ENCODE measurements at places on chromosomes 2 and 18.

DNA sequence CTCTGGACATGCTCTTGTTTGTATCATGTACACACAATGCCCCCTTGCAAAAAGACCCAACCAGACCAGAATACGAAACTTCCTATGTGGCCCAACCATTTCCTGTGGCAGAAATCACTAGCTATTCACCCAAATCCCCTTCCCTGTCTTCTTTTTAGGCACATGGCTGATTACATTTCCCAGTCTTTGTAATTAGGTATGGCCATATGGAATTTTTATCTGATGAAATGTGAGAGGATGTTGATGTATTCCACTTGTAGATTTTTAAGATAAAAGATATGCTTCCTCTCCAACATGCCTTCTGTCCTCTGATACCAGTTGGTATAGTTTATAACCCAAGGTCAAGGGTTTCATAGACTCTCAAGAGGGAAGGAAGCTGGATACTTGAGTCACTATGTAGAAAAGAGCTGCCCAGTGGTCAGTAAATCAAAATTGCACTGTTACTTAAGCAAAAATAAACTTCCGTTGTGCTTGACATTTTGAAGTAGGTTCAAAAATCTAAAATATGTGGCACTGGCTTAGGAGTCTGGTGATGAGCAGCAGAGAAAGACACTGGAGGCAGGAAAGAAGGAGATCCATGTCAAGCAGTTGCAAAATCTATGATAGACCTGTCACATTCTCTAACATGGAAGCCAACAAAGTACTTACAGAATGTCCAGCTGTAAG, 297.4 kb downstream of the SMAD2 start:
- H3K36me3 ChIP-seq, result no peaks in the 10 kb centered on the region
- no peak overlapping the region for H3K27ac ChIP-seq
- DNase-seq, result no peak
- H3K4me1 ChIP-seq, result no peaks in the 10 kb centered on the region
- peaks cover 6% of the 10 kb centered on the region for H3K27me3 ChIP-seq

GRCh38 chr2:145464866-145465265, 944.9 kb upstream of the ZEB2 start:
- no peaks in the 10 kb centered on the region for H3K27me3 ChIP-seq
- H3K27ac ChIP-seq, result no peak overlapping the region
- H3K4me3 ChIP-seq, result no peak overlapping the region
- no peaks in the 10 kb centered on the region for H3K36me3 ChIP-seq
- no peak for DNase-seq

GRCh38 chr2:231820786-231821303, 34.6 kb downstream of the COPS7B start:
- H3K4me1 ChIP-seq, result no peaks in the 10 kb centered on the region
- DNase-seq, result no peak
- H3K4me3 ChIP-seq, result no peak overlapping the region
- H3K27me3 ChIP-seq, result no peaks in the 10 kb centered on the region
- H3K27ac ChIP-seq, result no peak overlapping the region

DNA sequence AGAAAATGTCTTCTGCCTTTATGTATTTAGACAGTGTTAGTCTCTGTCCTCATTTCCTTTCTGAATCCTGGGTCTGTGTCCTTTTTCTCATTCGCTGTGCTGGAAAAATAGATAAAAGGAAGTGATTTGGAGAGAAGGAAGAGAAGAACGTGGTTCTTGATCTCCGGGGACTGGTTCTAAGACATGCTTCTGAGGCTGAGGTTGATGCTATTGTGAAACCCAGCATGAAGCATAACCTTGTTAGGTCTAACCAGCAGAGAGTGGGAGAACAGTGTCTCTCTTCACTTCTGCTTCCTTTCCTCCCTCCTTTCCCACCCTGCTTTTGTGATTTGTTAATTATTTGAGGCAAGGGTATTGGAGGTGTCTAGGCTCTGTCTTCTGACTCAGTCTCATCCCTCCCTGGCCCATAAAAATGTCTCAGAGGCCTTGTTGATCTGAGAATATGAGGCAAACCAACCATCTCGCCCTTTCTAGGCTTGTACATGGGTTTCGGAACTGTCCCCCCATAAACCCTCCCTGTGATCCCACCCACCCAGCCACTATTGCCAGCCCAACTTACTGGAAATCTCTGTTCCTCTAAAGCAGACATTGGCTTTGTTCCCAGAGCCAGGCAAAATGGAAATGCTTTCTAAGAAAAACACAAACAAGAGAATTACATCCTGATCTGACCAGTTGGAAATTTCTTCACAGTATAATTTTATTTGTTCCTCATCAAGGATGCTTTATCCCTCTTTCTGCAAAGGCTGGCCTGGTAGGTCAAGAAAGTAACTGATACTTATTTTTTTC, 360.6 kb upstream of the TNP1 start:
- peaks cover 8% of the 10 kb centered on the region for H3K4me1 ChIP-seq
- H3K4me3 ChIP-seq, result no peak overlapping the region
- H3K36me3 ChIP-seq, result no peaks in the 10 kb centered on the region
- H3K27me3 ChIP-seq, result peaks cover 42% of the 10 kb centered on the region

DNA sequence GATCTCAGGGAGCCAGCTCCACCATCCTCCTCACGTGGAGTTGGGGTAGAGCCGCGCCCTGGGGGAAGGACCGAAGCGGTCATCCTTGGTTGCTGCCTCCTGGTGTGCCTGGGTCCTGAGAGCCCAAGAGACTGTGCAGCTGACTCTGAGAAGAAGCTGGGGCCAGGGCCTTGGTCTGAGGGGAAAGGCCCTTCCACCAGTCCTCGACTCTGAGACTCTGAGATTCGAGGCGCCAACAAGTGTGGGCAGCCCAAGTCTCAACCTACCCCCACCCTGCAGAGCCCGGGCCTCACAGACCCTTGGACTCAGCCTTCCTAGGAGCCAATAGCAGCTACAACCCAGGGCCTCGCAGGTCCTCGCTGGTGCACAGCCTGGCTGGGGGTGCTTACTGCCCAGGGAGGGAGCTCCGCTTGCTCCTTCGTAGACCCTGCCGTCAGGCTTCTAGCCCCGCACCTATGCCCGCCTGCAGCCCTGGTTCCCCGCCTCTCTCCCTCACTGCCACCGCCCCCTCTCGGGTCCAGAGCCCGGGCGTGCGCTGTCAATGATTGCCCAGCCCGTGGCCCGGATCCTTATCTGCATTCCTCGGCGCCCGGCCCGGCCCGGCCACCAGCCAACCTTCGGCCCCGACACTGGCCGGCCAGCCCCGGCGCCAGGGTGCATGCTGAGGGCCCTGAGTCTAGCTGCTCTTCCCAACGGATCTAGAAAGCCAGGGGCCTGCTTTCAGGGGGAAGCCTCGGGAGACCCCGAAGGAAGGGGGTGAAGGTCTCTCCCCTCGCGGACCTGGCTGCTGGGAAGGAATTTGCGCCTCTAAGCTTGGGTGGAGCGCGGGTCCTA, 2.0 kb downstream of the IHH start:
- no peak overlapping the region for H3K27ac ChIP-seq
- no peak overlapping the region for H3K4me3 ChIP-seq
- peaks cover 4% of the 10 kb centered on the region for H3K4me1 ChIP-seq
- DNase-seq, result peak; percentile 37
- H3K27me3 ChIP-seq, result peaks cover 100% of the 10 kb centered on the region

DNA sequence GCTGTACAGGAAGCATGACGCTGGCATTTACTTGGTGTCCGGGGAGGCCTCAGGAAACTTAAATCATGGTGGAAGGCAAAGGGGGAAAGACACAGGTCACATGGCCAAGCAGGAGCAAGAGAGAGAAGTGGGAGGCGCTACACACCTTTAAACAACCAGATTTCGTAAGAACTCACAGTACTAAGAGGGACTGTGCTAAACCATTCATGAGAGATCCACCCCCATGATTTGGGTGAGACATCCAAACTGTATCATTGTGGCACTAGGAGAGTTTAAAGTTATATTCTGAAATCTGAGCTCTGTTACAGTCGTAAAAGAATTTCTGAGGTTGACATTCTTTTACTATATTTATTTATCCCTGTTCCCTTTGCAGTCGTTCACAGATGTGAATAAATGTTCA, 116.6 kb downstream of the ICA1L start:
- no peak overlapping the region for H3K27ac ChIP-seq
- H3K4me1 ChIP-seq, result no peaks in the 10 kb centered on the region
- DNase-seq, result no peak
- H3K36me3 ChIP-seq, result peaks cover 21% of the 10 kb centered on the region
- no peaks in the 10 kb centered on the region for H3K27me3 ChIP-seq

GRCh38 chr2:129277585-129277981, 701.9 kb upstream of the RAB6C start:
- H3K4me1 ChIP-seq, result peaks cover 7% of the 10 kb centered on the region
- H3K27me3 ChIP-seq, result no peaks in the 10 kb centered on the region
- H3K27ac ChIP-seq, result no peak overlapping the region
- no peak for DNase-seq

GRCh38 chr2:41947701-41948396, 100.0 kb upstream of the PKDCC start:
- no peaks in the 10 kb centered on the region for H3K27me3 ChIP-seq
- DNase-seq, result peak; percentile 76
- H3K27ac ChIP-seq, result peak overlapping the region; percentile 99
- no peak overlapping the region for H3K4me3 ChIP-seq
- H3K36me3 ChIP-seq, result no peaks in the 10 kb centered on the region
- H3K4me1 ChIP-seq, result peaks cover 62% of the 10 kb centered on the region

DNA sequence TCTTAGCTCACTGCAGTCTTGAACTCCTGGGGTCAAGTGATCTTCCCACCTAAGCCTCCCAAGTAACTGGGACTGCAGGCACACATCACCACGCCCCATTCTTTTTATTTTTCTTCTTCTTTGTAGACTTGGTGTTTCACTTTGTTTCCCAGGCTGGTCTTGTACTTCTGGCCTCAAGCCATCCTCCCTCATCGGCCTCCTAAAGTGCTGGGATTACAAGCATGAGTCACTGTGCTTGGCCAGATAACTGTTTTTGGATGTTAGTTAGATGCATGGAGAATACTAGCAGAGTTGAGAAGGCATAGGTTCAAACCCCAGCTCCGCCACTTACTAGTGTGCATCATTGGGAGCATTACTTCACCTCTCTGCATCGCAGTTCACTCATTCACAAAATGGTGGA, 88.3 kb downstream of the TXNL1 start:
- H3K27ac ChIP-seq, result no peak overlapping the region
- H3K27me3 ChIP-seq, result no peaks in the 10 kb centered on the region
- no peaks in the 10 kb centered on the region for H3K36me3 ChIP-seq
- H3K4me3 ChIP-seq, result no peak overlapping the region
- H3K4me1 ChIP-seq, result no peaks in the 10 kb centered on the region

DNA sequence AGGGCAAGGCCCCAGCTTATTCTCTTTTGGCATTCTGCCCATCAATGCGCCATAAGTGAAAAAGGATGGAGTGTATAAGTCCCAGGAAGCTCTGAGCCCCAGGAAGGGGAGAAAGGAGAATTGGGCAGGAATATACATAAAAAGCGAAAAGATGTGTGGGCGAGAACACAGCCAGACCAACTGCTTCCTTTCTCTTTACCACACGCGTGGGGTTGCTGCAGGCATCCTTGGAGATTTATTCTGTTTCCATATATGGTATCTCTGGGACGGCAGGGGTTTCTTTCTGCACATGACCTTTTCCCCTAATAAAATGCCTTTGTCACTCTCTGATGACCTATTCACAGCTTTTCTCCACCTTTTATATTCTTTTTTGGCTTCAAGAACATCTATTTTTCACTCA, 440.5 kb downstream of the NBAS start:
- no peaks in the 10 kb centered on the region for H3K36me3 ChIP-seq
- no peak for DNase-seq
- no peak overlapping the region for H3K27ac ChIP-seq
- no peak overlapping the region for H3K4me3 ChIP-seq

DNA sequence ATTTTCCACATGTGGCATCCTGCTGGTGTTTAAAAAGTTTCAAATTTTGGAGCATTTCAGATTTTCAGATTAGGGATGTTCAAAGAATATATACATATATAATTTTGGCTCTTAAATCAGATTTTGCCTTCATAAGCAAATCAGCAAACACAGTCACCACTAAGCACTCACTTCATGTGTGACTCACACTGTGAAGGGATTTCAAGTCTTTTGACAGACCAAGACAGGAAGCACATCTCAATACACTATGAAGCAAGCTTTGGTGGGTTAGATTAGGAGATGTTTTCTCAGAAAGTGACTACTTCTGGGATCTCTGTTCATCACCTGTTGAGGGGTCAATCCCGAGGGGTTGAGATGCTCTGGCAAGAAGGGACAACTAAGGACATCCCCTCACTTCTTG, 227.8 kb upstream of the RBBP8 start:
- DNase-seq, result no peak
- no peak overlapping the region for H3K4me3 ChIP-seq
- H3K27me3 ChIP-seq, result no peaks in the 10 kb centered on the region
- H3K4me1 ChIP-seq, result peaks cover 1% of the 10 kb centered on the region
- H3K27ac ChIP-seq, result no peak overlapping the region

DNA sequence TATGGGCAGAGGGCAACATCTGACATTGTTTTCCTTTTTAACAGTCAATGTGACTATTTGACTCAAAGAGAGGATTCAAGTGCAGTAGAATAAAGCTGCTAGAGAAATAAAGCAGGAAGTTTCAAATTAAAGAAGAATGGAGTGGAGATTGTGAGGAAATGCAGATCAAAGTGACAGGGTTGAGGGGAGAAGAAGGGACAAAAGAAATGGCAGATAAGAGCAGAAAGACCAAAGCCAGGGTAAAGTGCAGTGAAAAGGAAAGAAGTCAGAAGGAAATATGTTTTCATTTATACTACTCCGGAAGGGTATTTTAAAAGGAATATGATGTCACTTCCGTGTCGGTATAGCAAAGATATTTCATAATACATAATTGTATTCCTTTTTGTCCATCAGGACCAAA, 297.5 kb upstream of the CRIM1 start:
- H3K4me3 ChIP-seq, result no peak overlapping the region
- no peaks in the 10 kb centered on the region for H3K27me3 ChIP-seq
- no peaks in the 10 kb centered on the region for H3K36me3 ChIP-seq
- H3K27ac ChIP-seq, result no peak overlapping the region
- H3K4me1 ChIP-seq, result no peaks in the 10 kb centered on the region

DNA sequence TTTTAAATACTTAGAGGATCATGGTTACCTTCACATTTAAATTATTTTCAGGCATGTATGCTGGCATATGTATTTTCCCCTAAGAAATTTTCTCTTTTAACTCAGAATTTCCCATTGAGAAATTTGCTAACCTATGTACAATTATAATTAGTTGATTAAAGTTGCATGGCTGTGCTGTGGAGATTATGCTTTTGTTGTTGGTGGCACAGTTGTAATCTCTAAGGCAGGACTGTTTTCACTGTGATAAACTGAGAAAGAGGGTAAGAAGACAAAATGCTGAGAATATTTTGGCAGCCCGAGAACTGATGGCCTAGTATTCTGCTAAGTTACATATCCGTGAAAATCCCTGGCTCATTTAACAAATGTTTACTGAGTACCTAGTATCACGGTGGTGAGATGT, 1.4 kb downstream of the VRK2 start:
- no peaks in the 10 kb centered on the region for H3K27me3 ChIP-seq
- H3K27ac ChIP-seq, result no peak overlapping the region
- H3K4me1 ChIP-seq, result peaks cover 4% of the 10 kb centered on the region
- H3K36me3 ChIP-seq, result no peaks in the 10 kb centered on the region
- peak overlapping the region; percentile 34 for H3K4me3 ChIP-seq

DNA sequence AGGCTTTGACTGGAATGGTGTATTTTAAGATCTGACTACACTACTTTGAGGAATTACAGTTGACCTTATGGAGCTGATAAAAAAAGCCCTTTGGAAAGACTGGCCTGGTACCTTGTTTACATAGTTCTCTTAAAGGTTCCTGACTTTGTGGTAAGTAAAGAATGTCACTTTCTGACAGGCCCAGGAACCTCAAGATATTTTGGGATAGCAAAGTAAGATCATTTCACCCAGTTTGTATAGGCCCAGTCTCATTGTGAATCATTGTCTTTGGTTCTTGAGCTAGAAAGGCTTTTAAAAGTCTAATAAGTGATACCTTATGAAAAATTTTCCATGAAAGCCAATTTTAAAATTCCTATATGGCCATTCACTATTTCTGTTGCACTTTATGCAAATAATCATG, 316.3 kb upstream of the LRRTM4 start:
- no peaks in the 10 kb centered on the region for H3K4me1 ChIP-seq
- H3K4me3 ChIP-seq, result no peak overlapping the region
- H3K27me3 ChIP-seq, result no peaks in the 10 kb centered on the region

- H3K27me3 ChIP-seq, result no peaks in the 10 kb centered on the region
- no peak overlapping the region for H3K27ac ChIP-seq
- DNase-seq, result no peak
Observed at GRCh38 chr18:6954501-6954900, 163.1 kb downstream of the LAMA1 start.

Data from cardiac muscle cell (in vitro differentiated cells and primary cell).